ENCODE measurements at places on chromosomes 5 and 9.

DNA sequence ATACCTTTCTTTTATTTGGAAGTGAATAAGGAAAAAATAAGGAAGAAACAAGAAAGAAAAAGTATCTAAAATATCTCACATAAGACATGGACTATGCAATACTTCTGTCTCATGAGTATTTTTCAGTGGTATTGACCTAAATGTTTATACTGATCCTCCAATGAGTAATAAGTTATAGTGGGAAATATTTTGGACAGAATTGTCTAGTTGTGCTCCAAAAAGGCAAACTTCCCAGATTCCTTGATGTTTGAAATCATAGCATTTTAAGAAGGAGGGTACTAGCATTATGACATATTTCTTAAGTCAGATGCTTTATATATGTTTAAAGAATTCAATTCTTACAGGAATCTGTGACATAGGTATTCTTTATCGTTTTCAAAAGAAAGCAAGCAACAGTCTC is 34.5 kb upstream of the BASP1 start:
- ATAC-seq: no peak

DNA sequence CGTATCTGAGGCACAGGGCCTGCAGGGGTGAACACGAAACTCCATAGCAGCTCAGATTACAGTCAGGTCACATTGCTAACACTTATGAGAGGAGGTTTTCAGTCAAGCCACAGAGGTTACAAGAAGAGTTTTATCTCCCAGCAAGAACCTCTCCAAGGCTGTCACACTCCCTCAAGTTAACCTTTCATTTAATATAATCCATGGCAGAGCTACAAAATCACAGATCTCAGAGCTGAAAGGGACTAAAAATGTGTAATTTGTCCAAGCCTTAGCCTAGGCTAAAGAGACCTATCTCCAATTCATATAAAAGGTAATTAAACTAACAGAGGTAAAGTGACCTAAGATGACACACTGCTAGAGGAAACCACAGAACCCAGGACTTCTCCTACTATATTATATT is 57.2 kb downstream of the MLANA start:
- ATAC-seq: no peak

GRCh38 chr9:71966601-71967000 is 55.2 kb downstream of the C9orf85 start:
- ATAC-seq: no peak

DNA sequence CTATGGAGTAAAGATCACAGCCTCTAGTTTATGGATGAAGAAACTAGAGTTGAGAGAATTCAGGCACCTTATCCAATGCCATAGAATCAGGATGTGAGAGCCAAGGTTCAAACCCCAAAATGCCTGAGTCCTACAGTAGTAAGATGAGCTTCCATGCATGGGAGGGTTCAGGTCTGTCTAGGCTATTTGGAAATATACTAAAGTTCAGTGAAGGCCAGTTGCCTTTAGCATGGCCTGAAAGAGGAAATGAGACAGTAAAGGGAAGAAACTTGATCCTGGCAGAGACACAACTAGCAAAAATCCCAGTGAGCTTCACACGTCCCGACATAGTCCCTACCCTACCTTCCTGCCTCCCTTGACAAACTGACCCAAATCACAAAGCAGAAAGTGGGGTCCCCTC is 317.0 kb downstream of the RASEF start:
- no peak for ATAC-seq

All from motor neuron (in vitro differentiated cells).